Mammary epithelial cell (primary cell): ENCODE measurements at places on chromosomes 7 and 10. TPM values are rescaled to one million over a fixed set of nuclear protein-coding genes. Genes with fewer than 3 reads are reported as not detected.

GRCh38 chr10:132743925-132744490, 41.9 kb downstream of the NKX6-2 start:
- DNase-seq = no peak

- DNase-seq = no peak
Measured at GRCh38 chr10:113177936-113178335, 227.9 kb downstream of the TCF7L2 start.

GRCh38 chr10:120960725-120961124, 109.6 kb downstream of the WDR11 start:
- no peak for DNase-seq

DNA sequence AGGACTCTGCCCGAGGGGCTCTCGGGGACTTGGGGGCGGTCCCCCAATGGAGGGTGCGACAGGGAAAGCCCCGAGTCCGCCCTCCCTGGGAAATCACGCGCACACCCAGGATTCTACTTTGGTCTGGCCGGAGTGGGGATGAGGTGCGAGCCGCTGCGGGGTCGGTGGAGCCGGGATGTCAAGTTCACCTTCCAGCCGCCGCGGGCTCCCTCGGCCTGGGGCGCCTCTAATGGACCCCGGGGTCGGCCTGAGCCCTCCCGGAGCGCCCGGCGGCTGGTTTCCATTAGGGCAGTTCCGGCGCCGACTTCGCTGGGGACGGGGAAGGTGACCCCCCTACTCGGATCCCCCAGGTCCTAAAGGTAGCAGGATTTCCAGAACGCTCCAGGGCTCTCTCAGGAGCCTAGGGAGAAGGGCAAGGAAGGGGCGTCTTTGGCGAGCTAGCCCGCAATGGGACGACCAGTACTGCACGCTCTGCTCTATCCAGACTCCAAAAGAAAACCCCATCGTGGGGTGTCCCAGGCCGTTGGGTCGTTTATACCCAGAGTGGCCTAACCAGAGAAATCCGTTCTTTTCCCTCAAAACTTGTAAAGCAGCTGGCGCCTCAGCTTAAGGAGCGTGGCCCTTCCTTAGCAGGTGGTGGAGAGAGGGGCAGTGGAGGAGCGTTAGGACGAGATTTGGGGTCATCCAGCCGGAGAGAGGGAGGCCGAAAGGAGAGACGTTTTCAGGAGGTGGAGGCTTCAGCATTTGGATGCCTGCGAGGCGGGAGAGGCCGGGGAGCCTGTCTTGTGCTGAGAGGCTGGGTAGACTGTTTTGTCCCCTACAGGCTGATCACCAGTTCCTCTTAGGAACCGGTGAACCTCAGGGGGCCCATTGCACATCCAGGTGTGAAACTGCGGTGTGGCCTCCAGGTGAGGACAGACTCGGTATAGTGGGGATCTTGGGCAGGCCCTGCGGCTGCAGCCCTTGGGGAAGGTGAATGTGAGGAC, 860 bp upstream of the WDR86 start:
- no peak for DNase-seq

- DNase-seq = no peak
Measured at GRCh38 chr10:20776384-20777118, 120.6 kb downstream of the NEBL start.

DNA sequence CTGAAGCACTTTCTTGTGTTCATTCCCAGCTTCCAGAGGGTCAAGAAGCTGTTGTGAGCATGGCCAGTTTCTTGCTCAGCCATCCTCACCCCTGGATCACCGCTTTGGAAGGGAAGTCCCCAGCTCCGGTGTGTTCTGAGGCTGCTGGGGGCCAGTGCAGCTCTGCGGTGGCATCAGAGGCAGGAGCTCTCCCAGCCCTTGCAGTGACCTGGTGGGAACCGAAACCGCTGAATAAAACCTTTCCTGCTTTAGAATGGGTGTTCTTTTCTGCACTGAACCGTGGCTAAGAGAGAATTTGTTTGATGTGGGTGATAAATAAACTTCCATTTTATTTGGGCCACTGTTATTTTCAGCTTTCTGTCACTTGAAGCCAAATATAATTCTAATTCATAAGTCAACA, 450.9 kb upstream of the VSTM2A start:
- DNase-seq = no peak

- no peak for DNase-seq
Measured at GRCh38 chr7:157876469-157877285, 539.9 kb downstream of the DNAJB6 start.

DNA sequence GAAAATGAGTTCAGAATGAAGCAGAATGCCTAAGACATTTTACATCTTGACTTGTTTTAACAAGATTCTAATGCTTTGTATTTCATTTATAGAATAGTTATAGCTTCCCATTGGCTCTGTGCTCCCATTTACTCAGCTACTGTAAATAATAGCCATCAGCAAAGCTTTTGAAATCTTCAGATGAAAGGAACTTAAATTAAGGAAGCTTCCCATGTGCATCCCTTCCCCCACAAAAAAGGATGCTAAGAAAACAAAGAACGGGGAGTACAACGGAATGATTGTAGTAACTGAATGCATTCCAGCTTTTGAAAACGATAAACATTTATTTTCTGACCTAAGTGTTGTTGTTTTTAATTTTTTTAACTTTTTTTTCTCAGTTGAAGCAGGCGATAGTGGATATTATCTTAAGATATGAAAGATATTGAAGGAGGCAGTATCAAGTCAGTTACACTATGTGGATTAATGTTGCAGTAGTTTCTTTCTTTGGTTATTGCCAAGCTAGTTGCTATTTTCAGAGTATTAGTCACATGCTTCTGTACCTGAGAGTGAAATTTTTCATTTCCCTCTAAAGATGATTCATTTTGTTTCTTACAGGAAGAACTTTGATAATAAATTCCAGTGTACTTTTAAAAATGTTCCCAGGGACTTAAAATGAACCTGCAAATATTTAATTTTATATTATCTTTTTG, 129.2 kb downstream of the KCND2 start:
- peak; percentile 74 for DNase-seq

BBIP1 gene
- 25.0 and 35.2 TPM in 2 replicates for total RNA-seq

CHRM2 gene
- not detected in 2 replicates for total RNA-seq

PIP gene
- not detected in 2 replicates for total RNA-seq

PPIA gene
- 1,812 TPM for total RNA-seq

CELF2 gene
- total RNA-seq = 0.19 and 0.45 TPM in 2 replicates
